ENCODE measurements at places on chromosomes 16 and 17.
A peak's percentile ranks its signal among the peaks of the same experiment; 100 is the strongest.

DNA sequence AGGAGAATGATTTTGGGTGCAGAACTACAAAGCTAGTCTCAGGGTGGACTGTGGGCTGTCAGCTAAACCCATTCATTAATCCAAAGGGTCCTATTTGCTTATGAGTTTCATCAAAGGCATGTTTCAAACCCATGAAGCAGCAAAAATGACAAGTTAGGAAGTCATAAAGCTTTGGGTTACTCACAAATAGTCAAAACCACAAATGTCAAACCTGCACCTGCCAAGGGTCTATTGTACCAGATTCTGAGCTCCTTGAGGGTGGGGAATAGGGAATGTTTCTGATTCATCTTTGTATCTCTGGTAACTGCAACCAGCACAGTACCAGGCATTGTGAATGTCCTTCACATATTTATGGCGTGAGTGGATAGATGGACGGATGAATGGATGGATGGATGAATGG is 317.7 kb downstream of the MAF start:
- DNase-seq, result no peak

- DNase-seq, result no peak
Measured at GRCh38 chr16:3797473-3797872, 80.1 kb upstream of the TRAP1 start.

DNA sequence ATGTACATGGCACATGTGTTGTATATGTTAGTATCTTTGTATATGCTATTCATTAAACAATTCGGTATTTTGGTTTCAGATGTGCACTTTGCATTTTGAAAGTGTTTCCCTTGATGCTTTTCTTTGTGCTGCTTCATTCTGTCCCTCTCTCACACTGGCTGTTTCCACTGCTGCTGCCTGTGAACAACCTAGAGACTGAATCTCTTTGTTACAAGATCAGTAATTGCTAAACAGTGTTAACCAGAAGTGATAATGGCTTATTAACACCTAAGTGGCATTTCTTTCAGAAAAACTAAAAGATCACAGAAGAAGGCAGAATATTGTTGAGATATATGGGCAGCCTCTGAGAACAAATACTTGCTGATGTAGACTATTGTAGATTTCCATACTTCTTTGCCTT is 84.7 kb downstream of the KIF2B start:
- no peak for DNase-seq

GRCh38 chr16:14070555-14070876 is 603 bp upstream of the MRTFB start:
- DNase-seq, result no peak

- DNase-seq, result peak; percentile 65
Measured at GRCh38 chr17:77222356-77222755, 81.6 kb downstream of the SEC14L1 start.

- DNase-seq, result peak; percentile 52
Measured at GRCh38 chr17:49450735-49451134, 36.1 kb upstream of the PHB1 start.

GRCh38 chr17:17201271-17201670 is 4.9 kb downstream of the PLD6 start:
- no peak for DNase-seq

DNA sequence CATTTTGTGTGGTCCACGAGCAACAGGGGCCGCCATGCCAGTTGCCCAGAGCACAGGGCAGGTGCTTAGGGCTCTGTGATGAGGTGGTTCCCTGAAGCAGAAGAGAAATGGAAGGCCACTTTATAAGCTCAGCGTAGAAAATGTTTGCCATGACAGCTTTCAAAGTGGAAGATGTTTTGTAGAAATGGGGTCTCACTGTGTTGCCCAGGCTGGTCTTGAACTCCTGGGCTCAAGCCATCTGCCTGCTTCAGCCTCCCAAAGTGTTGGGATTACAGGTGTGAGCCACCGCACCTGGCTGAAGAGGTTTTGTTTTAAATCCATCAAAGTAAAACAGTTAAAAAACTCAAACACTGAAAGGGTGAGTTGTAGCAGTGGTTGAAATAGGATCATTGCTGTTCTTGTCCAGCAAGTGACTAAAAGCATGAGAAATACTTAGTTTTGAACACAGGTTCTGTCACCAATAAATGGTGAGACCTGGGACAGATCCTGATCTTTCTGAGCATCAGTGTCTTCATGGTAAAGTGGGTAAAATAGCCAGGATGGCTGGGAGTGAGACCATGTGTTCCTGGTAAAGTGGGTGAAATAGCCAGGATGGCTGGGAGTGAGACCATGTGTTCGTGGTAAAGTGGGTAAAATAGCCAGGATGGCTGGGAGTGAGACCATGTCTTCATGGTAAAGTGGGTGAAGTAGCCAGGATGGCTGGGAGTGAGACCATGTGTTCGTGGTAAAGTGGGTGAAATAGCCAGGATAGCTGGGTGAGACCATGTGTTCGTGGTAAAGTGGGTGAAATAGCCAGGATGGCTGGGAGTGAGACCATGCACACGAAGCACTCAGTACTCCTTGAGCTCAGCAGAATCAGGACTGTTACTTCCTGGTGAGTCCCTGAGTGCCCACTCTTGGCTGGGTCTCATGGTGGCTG is 46.0 kb downstream of the BANP start:
- DNase-seq, result no peak

DNA sequence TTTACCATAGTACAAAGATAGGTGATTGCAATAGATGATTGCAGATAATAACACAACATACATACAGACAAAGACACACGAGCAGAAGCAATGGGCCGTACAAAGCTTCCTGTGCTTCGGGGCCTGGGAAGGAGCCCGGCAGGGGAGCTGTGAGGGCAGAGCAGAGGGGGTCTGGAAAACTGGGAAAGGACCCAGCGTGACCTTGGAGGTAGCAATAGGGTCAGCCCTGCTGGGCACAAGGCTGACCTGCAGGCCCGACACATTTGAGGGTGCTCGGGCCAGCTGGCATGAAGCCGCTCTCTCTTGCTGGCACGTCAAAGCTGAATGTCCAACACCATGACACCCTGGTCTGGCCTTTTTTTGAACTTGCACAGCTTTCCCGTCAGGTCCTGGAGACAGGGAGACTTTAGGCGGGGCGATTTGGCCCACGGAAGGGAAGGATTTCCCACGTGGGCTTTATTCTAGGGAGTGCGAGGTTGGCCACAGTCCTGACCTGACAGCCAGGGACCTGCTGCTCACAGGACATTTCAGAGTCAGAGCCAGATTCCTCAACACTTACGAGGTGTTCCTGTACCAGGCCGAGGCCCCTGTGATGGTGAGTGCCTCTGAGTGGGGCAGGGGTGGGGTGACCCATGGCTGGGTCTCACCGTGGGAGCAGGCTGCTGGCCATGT is 83.2 kb downstream of the NTN1 start:
- no peak for DNase-seq

- no peak for DNase-seq
Measured at GRCh38 chr17:67412032-67412431, 35.0 kb downstream of the PITPNC1 start.

- no peak for DNase-seq
Measured at GRCh38 chr17:75225016-75225415, 19.5 kb downstream of the NUP85 start.

- DNase-seq, result no peak
Measured at GRCh38 chr17:50139185-50139783, 9.3 kb upstream of the SAMD14 start.

- DNase-seq, result no peak
Measured at GRCh38 chr16:21125191-21125590, 25.5 kb downstream of the DNAH3 start.

GRCh38 chr17:75979705-75980187 is 706 bp downstream of the TEN1 start:
- DNase-seq, result peak; percentile 74
